Ureter (tissue), 1 donor: ENCODE measurements at places on chromosomes 6 and 20.

DNA sequence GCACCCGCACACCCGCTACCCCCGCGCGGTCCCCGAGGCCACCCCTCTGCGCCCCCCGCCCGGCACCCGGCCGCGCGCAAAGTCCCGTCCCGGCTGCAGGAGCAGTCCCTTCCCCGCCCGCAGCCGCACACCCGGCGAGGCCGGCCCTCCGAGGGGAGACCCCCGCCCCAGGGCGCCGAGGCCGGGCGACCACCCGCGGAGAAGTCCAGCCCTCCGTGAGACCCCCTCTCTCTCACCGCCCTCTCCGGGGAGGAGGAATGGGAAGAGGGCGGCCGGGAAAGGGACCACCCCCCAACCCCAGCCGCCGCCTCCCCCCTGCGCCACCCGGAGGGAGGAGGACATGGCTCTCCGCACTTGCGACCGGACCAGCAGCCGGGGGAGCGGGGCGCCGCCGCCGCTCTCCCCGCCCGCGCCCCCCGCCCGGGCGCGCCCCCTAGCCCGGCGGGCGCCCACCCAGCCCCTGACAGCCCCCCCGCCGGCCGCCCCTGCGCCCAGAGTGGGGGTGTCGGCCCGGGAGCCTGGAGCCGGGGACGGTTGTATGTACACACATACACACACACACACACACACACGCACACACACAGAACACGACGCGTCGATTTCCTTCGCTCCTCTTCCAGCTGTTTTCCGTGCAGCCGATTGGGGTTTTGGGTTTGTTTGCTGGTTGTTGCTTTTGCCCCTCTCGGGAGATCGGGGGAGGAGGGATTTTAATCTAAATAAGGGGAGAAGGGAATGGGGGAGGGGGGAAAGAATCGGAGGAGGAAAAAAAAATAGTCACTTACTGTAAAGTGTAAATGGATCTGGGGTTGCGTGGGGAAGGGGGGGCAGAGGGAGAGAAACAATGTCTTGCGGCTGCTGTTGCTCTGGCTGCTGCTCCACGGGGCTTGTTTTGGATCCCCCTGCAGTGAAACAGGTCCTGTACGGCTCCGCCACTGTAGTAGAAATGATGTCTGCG is at the start of gene ATXN1:
Gene ATXN1, minus strand, starts transcription at position 945 of the 955 bp plus-strand sequence.
- DNase-seq: peak; percentile 69

- no peak for DNase-seq
Observed at GRCh38 chr6:25973923-25974555, 11.4 kb downstream of the TRIM38 start.

GRCh38 chr6:82419859-82420258 is 56.2 kb downstream of the TPBG start:
- DNase-seq: no peak

DNA sequence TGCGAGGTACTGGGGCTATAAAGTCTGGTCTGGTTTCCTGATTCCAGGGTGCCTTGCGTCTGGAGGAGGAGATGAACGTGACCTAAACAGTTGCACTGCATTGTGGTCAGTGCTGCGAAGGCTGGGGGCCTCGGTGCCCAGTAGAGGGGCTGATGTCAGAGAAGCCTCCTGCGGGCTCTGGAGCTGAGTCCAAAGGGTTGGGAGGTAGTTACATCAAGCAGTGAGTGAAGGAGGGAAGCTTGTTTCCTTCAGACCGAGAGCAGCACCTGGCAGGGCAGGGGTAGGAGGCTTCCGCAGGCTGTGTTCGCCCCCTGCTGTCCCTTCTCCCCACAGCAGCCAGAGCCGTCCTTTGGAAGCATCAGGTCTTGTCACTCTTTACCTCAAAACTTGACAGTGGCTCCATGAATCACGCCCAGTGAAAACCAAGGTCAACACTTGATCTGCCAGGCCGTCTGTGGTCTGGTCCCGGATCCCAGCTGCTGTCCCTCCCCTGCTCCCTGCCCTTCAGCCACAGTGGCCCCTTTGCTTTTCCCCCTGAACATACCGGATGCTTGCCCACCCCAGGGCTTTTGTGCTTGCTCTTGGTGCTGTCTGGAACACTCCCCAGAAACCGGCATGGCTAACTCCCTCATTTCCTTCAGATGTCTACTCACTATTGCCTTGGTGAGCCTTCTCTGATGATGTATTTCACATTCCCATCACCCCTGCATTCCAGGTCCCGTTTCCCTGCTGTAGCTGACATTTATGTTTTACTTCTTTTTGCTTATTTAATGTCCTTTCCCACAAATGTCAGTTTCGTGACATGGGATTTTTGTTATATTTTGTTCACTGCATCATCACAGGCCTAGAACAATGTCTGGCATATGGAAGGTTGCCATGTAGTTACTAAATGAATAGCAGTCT is 7.0 kb downstream of the DYNLRB1 start:
- DNase-seq: peak; percentile 44

DNA sequence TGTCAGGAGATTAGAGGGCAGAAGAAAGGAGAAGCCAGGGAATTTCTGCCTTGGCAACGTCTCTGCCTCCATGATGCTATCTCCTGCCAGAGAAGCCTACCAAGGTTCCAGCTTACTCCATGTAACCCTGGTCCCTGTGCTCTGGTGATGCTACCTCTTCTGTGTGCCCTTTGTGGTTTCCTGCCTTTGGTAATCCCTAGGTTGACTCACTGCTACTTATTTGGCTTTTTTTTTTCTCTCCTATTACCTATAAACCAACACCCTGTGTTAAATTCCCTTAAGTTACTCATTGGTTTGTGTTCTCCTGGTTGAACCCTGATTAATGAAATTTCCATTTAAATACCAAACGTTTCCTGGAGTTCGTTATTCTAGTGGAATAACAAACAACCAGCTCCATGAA is 527.8 kb upstream of the FLRT3 start:
- DNase-seq: no peak

- DNase-seq: no peak
Observed at GRCh38 chr20:11769825-11770224, 147.9 kb upstream of the BTBD3 start.

DNA sequence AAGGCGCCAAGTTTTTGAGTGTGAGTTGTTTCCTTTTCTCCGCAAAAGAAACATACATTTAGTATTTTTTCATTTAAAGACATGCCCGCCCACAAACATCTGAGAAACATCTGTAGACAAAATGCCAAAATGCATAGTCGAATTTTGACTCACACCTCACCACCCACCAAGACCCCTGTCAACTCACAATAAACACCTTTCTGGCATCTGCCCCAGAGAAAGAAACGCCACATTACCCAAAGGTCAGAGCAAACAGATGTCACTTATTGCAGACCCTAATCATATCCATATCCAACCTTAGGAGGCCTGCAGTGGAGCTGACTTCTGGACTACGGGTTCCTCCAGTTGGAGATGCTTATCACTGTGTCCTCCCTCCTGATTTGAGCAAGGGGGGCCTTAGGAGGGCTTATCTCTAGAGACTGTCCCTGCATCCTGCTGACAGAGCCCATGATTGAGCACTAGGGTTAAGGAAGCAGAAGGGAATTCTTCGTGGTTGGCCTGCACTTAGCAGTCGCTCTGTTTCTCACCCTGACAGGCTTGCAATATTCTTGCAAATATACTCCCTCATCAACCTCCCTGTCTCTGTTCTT is 90.5 kb upstream of the TBX18 start:
- DNase-seq: no peak

DNA sequence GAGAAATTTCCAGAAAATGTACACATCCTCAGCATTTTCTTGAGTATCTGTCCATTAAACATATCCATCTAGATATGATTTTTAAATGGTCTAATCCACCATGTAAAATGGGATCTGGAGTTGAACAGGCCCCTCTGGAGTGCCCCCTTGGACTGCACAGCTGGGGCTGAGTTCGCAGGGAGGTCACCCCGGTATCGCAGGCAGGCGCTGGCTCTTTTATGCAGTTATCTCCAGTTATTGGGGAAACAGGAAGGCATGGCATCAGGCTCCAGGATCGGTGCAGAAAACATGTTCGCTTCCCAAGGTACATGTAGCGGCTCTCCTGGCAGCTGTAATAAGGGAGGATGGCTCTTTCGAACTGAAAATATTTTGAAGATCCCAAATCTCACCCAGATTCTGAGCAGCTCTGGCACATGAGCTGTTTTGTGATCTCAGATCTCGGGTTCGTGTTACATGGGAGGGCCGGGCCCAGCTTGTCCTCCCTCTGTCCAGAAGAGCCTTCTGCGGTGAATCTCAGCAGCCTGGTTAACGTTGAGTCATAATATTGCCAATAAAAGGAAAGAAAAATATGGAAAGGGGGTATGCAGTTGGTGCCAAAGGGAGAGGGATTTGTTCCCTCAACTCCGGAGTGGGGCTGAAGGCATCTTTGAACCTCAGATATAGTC is 167.7 kb downstream of the EYA2 start:
- no peak for DNase-seq

DNA sequence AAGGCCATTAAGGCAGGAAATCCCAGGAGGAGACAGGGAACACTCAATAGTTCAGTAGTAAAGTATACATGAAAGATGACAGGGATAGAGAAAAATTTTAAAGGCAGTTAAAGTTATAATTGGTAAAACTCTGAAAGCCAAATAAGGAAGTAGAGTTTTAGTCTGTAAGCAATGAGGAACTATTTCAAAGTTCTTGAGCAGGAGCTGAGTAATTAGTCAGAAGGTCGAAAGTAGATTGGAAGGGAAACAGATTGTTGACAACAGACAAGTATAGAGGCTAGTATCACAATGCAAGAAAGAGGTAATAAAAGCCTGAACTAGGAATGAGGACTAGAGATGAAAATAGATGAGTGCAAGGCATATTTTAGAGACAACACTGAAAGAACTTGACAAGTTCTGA is 150.3 kb downstream of the CDK19 start:
- DNase-seq: no peak

- DNase-seq: no peak
Observed at GRCh38 chr6:110410511-110410910, 4.9 kb downstream of the DDO start.

DNA sequence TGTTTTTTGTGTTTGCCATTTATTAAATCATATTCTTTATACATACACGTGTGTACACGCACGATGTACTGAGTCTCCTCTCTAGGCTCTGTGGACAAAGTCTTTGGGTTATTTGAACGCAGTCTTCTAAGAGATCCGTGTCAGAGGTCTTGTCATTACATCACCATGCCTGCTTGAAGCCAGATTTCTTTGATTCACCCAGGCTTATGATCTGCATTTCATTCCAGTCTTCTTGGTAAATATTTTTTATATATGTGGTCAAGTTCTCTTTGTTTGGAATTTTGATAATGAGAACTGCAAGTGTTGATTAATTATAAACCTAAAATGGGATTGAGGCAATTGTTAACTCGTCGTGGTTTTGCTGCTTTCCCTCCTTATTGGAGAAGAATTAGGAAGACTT is 34.6 kb downstream of the KCNS1 start:
- no peak for DNase-seq

DNA sequence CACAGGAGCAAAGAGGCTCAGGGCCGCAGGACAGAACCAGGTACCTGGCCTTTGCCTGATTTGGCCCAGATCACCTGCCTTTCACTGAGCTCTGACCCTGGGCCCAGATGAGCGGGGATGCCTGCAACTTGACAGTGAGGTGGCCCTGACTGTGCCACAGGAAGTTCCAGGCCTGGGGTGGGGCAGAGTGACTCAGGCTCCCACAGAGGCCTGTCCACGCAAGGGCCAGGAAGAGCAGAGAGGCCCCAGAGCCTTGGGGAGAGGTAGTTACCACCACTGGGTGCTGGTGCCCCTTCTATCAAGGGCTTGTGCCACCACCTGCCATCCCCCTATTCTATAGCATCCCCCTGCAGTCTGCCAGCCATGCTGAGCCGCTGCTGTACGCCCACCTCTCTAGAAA is 4.1 kb upstream of the NOL4L start:
- DNase-seq: no peak

DNA sequence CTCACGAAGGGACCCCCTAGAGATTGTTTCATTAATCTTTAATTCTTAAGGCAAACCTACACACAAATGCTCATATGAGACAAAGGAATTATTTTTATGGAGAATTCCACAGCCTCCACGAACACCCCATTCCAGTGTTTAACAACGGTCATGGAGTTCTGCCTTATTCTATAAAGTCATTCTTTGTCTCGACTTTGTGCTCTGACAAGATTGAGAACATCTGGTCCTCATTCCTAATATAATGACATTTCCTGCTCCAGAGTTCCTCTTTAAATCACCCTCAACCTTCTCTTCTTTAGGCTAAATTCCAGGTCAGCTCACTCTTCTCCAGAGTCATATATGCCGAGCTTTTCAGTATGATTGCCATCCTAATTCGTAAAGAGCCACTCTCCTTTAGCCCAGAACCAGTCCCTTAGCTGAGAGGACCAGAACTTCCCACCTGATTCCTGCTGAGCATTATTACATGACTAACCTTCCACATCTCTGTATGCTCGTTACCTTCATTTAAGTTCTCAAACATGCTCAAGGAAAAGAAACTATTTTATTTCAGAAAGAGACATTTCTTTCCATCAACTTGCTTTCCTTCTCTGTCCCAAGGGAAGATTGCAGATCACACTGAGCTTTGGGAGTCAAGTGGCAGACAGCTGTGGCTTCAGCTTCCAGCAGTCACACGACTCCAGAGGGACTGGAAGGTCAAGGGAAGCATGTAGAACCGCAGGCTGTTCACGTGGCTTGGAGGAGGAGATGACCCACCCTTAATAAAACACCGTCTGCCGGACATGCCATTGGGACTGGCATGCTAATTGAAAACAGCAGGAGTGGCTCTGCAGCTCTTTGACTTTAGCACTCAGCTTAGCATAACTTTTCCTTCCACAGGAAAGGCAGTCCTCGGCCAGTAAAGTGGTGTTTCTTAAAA is 467.1 kb upstream of the HSF2 start:
- DNase-seq: peak; percentile 47

GRCh38 chr6:34159844-34160243 is 14.0 kb upstream of the GRM4 start:
- no peak for DNase-seq

DNA sequence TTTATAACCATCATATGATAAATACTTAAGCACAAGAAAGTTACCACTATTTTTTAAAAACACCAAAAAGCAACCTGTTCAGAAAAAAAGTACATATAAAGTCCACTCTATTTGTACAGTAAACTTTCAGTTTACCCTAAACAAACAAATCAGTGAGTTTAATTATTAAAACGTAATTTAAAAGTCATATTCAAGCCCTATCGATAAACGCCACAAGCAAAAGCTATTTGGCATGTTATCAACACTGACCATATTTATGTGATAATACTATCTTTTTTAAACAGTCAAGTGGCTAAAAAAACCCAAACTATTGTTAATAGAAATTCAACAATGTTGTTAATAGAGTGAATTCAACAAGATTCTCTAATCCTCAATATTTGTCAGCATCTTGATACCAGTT is 1.9 kb downstream of the KATNA1 start:
- DNase-seq: no peak
